Kidney glomerular epithelial cell (primary cell): ENCODE measurements at places on chromosomes 12 and 14.
A peak's percentile ranks its signal among the peaks of the same experiment; 100 is the strongest.

GRCh38 chr12:108633534-108634248, at the start of gene SELPLG:
Gene SELPLG, minus strand, starts transcription at chr12:108633894. Its CDS starts 9,587 bp downstream, at chr12:108624307.
- no peak for DNase-seq

DNA sequence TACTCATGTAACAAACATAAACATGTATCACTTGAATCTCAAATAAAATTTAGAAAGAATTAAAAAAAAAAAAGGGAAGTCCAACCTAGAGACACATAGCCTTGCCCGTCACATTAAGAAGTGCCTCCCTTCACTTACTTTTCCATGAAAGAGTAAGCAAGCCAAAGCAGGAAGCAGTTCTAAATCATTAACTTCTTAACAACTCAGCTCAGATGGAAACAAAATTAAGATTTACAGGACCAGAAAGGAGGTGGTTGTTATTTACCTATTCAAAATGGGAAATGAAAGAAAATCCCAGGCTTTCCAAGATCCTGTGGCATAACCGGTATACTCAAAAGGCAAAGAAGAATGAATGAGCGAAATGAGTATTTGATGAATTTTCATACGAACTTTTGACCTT, 258.6 kb upstream of the DCN start:
- peak; percentile 12 for DNase-seq

GRCh38 chr12:121061831-121062230, 22.8 kb upstream of the OASL start:
- no peak for DNase-seq

DNA sequence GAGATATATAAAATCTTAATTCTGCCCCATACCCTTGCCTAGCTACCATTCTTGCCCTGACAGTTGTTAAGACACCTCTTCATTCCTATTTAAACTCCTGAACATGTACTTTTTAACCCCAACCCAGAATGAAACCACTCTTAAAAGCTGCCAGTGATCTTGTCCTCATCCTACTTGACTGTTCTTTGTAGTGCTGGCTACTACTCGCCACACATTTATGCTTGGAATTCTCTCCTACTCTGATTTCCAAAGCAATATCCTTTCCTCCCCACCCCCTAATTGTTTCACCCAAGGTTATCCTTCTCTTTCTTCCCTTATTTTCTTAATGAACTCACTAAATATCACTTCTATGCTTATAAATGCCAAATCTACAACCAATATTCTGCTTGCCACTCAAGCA, 4.1 kb downstream of the NFYB start:
- peak; percentile 21 for DNase-seq
